ENCODE measurements at places on chromosomes 12 and 14.

GRCh38 chr12:63079791-63080502, 71.1 kb downstream of the AVPR1A start:
- DNase-seq: no peak

GRCh38 chr12:121490401-121491281, 90.2 kb downstream of the KDM2B start:
- no peak for DNase-seq

DNA sequence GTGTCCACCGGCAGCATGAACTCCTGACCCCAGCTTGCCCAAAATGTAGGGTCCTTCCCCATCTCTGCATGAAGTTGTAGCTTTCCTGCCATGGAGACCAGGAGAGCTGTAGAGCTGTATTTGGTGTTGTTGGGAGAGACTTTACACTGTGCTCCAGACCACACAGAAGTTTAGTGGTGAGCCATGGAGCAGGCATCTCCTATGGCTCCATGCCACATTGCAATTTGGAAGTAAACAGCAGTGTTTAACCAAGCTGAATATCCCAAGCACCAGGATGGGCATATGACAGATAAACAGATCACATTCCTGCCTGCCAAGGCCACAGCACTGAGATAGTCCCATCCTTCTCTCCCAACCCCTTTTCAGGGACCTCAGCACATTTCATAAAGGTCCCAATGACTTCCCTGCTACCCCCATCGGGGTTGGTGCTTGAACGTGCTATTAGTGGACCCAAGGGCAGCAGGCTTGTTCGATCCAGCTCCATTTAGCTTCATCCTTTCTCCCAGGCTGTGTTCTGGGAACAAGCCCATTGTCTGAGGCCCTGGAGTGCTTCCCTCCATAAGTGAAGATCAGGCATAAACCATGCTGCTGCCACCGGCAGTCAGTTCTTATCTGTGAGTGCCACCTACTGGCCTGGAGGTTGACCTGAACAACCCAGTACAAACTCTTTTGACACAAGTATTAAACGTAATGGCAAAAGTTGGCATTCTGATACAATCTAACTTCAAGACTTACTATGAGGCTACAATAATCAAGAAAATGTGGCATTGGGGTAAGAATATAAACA, 172.3 kb upstream of the ATXN7L3B start:
- no peak for DNase-seq

- no peak for DNase-seq
Observed at GRCh38 chr12:104502217-104502616, 45.5 kb downstream of the CHST11 start.

DNA sequence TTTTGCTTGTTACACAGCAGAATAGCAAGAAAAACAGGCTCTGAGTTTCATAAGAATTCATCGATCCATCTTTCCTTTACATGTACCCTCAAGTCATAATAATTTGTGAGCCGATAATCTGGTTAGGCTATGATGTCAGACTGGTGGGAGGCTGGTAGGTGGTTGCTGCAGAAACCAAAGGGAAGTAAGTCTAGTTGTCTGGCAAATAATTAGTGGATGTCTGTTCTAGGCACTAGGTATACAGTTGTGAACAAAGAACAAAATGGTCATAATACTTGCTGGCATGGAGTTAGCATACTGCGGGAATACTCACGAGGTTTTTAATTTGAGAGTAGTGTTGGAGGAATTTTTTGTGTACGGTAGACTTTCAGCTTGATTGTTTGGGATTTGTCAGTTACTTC, 8.8 kb downstream of the SUSD6 start:
- no peak for DNase-seq

GRCh38 chr14:39229222-39229543, 4.5 kb upstream of the MIA2 start:
- DNase-seq: peak; percentile 49

DNA sequence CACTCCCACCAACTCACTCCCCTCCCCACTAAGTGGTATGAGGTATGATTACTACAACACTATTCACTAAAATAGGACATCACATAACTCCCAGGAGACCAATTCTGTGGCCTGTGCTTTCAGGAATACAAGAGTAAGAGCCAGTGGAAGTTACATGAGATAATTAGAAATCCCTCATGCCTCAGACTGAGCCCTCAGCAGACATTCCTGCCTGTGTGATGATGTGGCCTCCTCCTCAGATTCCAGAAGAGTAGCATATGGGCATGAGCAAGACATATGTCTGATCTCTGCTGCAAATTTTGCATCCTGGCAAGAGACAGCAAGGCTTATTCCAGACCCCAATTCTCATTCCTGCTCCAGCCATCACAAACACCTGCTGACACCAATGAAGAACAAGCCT, 46.0 kb upstream of the BMP4 start:
- DNase-seq: no peak

GRCh38 chr14:104293851-104294627, 155.7 kb downstream of the KIF26A start:
- no peak for DNase-seq

DNA sequence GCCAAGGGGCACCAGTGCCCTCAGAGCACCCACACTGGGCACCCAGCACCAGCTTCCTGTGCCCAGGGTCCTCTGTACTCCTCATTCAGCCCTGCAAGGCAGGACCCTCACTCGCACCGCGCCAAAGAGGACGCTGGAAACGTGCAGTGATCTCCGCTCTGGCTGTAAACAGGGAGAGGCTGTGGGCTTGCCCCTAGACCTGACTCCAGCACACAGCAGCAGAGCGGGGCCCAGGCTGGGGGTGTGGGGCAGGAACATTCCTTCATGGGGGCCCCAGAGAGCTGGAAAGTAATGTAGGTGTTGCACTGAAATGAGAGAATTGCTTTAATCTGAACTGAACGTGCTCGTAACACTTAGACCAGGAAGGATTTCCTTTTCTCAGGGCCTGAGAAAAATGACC, 5.0 kb upstream of the BRF1 start:
- no peak for DNase-seq

DNA sequence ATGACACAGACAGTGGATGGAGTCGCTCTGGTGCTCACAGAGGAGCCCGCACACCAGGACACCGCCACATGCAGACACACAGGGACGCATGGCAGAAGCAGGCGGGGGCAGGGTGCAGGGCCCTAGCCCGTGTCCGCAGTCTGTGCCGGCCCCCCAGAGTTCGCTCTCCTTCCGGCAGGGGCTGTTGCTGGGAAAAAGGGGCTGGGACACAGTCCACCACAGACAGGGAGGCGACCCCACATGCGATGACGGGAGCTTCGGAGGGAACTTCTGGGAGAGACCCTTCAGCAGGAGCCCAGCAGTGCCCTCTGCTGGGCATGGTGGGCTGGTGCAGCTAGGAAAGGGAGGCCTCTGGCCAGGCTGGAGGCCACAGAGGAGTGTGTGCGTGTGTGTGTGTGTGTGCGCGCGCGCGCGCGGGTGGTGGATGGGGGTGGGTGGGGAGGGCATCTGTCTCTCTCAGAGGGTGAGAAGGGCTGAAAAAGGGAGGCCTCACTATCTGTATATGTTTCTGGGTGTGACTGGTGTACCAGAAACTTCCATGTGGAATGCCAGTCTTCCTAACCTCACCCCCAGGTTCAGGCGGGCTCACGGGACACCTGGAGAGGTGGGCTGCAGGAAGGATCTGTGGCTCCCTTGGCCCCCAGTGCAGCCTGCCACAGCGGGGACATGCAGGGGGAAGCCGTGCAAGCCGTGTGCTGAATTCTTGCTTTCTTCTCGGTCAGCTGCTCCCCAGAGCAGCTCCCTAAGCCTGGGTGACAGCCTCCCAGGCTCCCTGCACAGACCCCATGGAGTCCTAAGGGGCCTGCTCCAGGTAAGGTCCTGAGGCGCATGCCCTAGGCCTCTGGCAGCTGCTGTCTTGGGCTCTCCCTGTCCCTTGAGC, 60.7 kb downstream of the PLEKHG3 start:
- peak; percentile 61 for DNase-seq

DNA sequence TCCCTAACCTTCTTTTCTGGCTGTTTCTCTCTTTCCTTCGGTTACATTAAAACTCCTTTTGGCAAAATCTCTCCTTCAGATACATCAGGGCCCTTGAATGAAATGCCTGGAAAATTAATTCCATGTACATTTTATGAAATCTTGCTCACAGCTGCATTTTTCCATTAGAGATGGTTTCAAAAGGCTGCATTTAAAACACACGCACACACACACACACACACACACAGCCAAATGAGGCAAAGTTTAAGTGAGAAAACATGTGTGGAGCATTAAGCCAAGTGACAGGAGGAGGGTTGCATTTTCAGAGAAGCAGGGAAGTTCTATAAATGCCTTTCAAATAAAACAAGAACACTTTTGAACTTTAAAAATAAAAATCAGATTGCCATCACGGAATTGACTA, 216.4 kb downstream of the LRIG3 start:
- no peak for DNase-seq

DNA sequence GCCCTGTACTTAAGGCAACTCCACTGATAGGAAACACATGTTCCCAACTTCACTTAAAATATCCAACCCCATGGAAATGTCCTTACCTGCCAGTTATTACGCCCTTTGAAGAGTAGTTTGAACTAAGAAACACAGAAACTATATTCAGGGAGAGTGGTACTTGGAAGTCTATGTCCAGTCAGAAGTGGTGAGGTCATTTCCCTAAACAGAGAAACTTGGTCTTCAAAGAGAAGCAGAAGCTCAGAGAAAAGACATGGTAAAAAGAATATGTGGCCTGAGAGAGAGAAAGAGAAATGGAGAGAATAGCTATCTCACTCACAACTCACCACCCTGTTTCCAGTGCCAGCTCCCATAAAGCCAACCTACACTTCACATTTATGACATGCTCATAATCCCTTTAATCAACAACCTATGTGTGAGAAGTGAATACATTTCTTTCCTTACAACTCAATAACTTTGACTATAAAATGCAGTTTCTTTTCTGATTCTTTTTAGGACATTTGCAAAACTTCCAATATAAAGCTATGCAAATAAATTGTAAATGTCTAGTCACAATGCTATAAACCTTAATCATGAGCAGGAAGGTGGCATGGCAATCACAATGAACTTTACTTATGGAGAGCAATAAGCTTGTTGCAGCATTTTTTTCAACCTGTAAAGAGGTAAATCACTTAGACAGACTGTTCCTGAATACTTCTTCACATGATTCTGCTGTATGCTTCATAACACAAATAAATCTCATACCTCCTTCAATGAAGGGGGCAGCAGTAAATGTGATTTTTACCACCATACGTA, 67.1 kb downstream of the CPNE8 start:
- DNase-seq: no peak

DNA sequence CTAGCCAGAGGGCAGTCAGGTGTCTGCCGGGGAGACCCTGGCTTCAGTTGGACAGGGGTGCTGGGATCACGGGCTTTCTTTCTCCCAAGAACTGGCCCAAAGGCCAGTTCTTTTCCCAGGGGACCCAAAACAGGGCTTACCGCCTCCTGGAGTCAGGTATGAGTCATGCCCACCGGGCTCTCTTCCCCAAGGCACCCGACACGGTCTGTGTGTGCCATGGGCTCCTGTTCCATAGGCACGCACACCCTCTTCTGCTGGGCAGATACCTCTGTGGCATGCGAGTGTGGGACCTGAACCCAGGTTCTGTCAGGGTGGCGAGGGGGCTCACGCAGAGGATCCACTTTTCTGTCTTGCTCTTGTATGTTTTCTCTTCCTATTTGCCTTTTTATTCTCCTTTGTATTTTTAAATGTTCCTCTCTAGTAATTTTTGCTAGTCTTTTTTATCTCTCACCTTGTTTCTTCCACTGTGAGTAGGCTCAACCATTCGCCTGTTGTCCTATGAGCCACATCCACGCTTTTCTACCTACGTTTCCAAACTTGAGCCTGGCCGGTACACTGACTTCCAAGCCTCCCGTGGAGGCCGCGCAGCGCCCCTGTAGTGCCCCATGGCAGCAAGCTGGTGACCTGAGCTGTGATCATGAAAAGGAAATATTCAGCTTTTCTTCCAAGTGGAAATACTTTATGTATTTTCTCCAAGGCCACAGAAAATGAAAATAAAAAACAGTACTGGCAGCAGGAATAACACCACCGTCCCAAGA, 362.2 kb downstream of the CACNA1C start:
- no peak for DNase-seq

GRCh38 chr14:97306760-97307246, 509.6 kb downstream of the VRK1 start:
- no peak for DNase-seq

GRCh38 chr12:101010896-101011295, 199.1 kb downstream of the SLC5A8 start:
- DNase-seq: no peak

DNA sequence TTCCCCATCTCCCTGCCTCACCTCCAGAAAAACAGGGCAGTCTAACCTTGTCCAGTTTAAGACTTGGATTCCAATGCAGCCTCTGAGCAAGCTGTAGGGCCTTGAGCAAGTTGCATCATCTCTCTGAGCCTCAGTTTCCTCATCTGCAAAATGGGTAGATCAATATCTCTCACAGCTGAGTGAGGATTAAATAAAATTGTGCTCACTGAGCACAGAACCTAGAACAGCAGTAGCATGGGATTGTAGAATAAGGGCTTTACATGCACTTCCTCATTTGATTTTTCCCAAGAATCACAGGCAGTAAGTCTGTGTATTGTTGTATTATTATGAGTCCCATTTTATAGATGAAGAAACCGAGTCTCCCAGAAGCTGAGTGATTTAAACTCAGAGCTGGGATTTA, 2.0 kb downstream of the DTX1 start:
- no peak for DNase-seq

DNA sequence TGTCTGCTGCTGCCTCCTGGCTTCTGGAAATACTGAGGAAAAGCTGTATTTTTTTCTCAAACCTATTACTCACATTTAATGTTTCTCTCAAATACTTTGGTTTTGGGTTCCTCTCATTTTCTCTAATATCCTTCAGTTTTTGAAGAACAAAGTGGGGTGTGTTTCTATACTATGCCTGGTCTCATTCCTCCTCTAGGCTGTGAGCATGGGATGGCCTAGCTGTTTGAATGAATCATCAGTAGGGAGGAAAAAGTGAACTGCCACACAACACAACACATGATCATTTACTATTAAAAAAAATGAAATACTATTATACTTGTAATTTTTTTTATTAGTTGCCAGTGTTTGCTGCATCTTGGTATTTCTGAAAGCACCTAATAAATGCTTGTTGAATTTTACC, 11.3 kb upstream of the SMCO3 start:
- DNase-seq: no peak

DNA sequence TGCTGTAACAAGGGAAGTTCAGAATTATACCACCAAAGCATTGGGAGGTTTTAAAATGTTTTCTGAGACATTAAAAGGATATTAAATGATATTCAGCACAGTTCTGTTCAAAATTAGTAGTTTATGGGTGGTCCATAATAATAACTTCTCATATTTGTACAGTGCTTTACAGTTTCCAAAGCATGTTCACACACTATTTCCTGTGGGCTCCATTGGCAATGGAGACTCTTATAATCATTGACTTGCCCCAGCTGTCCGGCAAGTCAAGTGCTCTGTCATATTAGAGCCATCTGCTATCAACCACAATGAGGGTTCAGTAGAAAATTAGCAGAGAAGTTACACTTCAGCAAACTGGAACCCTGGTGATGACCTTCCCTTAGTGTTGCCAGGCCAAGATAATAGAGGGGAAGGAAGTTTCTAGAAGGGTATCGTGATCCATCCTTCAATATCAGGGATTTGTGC, 526.6 kb upstream of the CCDC196 start:
- DNase-seq: no peak

- DNase-seq: no peak
Observed at GRCh38 chr12:78398750-78399149, 465.8 kb upstream of the SYT1 start.
